ENCODE measurements at places on chromosomes 1 and 21.
A peak's percentile ranks its signal among the peaks of the same experiment; 100 is the strongest.

- DNase-seq: no peak
Observed at GRCh38 chr1:194052514-194053338, 866.3 kb upstream of the B3GALT2 start.

DNA sequence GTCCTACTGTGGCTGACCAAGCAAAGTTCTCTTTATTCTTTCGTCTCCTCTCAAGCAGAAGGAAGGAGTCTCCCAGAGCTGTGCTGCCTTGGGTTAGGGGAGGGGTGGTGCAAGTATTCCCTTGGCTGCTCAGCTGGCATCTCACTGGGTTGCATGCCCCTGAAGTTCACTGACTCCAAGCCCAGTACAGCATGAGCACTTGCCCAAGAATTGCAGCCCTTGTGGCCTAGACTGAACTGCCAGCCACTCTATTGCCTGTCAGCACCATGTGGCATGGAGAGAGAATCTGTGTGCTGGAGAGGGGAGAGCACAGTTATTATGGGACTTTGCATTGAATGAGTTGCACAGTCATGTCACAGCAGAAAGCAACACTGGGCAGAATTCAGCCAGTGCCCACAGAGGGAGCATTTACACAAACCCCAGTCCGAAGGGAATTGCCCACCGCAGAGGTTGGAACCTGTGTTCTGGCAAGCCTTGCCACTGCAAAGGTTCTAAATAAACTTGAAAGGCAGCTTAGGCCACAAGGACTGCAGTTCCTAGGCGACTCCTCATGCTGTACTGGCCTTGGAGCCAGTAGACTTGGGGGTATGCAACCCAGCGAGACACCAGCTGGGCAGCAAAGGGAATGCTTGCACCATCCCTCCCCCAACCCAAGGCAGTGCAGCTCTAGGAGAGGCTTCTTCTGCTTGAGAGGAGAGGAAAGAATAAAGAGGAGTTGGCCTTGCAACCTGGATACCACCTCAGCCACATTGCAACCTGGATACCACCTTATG is 28.8 kb downstream of the DR1 start:
- no peak for DNase-seq

GRCh38 chr1:11132563-11133293 is 33.1 kb upstream of the EXOSC10 start:
- DNase-seq: no peak

DNA sequence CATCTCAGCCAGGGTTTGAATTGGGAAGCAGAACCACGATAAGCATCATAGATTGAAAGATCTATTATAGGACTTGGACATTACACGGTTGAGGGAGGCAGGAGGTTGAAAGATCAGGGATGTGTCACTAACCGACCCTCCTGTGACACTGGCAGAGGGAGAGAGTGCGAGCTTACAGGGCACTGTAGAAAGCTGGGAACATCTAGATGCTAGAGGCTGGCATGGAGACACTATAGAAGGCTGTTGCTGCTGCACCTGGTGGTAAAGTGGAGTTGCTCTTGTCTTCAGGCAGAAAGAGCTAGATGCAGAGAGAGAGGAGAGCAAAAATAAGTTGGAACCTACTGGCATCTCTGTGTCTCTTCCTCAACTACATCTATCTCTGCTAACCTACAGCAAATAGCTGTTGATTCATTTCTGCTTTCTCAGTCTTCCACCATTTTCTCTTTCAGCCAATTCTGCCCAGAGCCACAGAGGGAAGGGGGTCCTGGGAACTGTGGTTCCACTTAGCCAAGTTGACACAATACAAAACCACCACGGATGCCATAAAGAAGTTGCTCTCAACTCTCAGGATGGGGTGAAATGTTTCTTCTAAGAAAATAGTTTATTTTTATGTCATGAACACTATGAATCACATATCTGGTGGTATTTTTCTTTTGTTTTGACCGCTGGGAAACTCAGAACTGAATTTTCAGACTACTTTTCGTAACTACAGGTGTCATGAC is 155.9 kb downstream of the ZNF281 start:
- no peak for DNase-seq

DNA sequence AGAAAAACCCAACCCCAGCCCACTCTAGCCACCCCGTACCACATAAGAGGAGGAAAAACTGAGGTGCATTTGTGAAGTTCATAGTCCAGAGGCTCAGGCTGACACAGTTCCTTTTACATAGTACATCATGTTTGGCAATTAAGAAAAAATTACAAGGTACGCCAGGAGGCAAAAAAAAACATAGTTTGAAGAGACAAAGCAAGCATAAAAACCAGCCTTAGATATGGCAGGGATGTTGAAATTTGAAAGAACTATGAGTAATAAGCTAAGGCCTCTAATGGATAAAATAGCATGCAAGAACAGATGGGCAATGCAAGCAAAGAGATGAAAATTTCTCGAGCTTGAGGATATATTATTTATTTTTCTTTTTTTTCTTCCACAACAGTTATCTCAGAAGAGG is 31.9 kb downstream of the MIXL1 start:
- DNase-seq: no peak

- DNase-seq: peak; percentile 48
Observed at GRCh38 chr1:94792473-94793295, 27.5 kb upstream of the SLC44A3 start.

DNA sequence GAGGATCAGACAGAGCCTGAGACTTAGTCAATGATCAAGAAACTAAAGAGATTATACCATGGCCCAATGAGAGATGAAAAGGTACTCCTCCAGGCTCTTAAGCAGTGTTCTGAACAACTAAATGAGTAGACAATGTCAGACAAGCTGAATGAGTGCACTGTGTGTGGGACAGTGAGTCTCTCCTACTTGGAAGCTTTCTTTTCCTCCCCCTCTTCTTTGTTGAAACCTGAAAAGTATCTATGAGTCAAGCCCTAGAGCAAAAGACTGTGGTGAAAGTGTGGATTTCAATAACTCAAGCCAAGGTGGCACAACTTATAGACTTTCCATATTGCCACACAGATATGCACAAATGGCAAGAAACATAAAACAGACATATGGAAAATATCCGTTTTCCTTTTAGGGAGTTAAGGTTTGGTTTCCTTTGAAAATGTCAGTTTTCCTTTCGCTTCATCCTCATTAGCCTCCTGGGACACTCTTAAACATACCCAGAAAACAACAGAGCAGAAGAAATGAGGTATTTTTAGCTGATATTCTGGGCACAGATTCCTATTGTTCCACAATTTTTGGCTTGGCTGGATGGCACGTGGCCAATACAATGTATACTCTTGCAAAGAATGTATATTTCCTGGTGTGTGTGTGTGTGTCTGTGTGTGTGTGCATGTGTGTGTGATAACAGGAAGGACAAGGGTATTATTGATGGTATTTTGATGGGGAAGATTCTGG is 96.6 kb downstream of the LMX1A start:
- no peak for DNase-seq

DNA sequence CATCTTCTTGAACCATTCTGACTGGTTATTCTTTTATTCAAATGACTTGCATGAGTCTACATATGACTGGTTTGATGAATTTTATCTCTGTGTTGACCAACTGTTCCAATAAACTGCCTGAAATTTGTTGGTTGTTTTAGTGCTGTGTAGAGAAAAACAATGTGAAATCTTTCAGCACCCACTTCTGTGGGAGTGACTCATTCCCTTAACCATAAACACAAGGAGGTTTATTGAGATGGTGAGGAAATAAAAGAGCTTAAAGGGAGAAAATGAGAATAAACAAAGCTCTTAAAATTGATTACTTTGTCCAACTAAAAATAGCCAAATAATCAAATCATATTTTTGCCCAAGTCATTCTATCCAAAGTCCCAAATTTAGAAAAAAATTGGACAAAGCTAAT is 341.1 kb downstream of the TGFB2 start:
- peak; percentile 47 for DNase-seq

- no peak for DNase-seq
Observed at GRCh38 chr21:36347278-36347961, 27.4 kb downstream of the MORC3 start.

DNA sequence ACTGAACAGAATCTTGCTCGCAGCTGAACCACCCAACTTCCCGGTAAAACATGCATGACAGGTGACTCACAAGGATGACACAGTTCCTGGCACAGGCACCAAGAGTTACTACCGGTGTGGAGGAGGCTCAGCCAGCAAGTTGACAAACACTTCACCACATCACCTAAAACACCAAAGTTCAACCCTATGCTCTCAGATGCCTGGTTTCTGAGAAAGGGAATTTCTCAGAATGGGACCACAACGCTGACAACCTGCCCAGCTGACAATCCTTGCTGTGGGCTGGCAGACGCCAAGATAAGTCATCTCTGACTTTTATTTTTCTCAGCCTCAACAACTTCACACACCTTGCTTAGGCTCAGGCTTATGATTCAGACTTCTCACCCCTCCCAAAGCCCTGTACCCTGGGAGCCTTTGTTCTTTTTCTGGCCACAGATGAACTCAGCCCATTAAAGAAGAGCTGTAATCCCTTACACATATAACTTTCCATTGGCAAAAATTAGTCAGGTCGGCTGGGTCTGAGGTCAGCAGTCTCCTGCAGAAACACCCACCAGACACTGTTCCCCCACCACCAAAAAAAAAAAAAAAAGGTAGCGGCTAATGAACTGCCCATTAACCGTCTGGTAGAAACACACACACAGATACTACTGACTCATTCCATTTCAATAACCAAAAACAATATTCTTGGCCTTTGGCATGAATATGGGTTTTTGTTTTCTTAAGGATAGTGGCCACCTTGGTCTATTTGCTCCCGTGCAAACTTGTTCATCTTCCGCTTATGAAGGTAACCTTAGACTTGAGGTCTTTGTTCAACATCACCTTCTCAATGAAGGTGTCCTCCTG is 10.8 kb upstream of the TIAM1 start:
- DNase-seq: peak; percentile 67

- no peak for DNase-seq
Observed at GRCh38 chr1:75600781-75601180, 10.1 kb downstream of the SLC44A5 start.

- peak; percentile 70 for DNase-seq
Observed at GRCh38 chr1:198699167-198700015, 60.6 kb downstream of the PTPRC start.

DNA sequence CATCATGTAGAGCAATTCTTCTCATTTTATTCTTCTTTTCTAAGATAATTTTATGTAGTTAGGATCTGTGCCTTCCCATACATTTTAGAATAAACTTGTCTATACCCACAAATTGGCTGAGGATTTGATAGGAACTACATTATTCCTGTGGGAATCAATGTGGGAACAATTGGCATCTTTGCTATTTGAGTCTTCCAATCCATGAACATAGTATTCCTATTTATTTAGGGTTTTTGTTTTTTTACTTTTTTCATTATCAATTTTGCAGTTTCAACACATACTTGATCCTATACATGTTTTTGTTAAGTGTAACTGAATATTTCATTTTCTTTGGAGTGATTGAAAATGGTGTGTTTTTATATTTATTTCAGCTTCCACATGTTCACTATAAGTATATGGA is 8.1 kb upstream of the WNT9A start:
- no peak for DNase-seq
